ENCODE measurements at places on chromosomes 12 and 14.

- no peak for DNase-seq
These were observed 15.7 kb upstream of the HMGA2 start for GRCh38 chr12:65808580-65808979.

DNA sequence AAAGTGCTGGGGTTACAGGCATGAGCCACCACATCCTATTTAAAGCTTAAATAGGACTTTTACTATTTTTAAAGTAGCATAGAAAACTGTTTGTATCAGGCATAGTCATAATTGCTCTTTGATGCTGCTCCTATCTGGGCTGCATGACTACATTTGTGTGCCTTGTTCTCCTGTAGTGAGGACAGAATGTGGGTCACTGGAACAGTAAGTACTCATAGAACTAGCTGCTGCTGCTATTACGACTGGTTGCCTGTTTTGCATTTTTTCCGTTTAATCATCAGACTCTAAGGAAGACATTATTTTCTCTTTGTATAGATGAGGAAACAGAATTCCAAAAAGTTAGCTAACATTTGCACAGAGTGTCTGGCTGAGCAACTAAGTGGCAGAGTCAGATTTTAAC, 42.8 kb downstream of the ZC3H14 start:
- DNase-seq: no peak

DNA sequence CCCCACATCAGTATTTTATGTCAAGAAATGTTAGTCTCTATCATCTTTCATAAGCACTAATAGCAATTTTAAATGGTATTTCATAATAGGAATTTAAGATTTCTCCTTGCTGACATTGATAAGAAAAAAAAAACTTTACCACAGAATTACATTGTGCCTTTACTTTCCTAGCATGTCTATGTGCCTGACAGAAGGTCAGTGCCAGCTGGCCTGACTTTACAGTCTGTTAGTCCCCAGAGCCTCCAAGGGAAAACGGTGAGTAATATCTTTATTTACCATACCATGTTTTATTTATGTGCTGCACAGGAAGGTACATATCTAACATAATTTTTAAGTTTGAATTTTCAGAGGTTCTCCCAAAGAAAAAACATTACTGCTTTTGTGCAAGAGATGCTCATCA, 152.0 kb upstream of the AEBP2 start:
- DNase-seq: no peak

DNA sequence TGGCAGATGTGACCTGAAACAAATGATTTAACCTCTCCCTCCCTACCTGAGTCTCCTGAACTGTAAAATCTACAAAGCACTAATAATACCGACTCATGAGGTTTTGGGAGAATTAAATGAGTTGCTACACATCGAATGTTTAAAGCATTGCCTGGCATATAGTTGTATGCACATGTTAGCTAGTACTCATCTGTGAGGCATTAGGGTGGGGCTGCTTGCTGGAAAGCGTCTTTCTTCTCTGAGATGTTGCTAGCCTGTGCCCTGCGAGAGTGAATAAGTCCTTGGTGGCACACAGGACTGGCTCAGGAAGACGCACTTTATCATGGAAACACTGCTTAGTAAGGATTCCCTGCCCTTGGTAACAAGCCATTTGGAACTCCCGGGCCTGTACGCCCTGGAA, 6.1 kb downstream of the RAPGEF3 start:
- no peak for DNase-seq

DNA sequence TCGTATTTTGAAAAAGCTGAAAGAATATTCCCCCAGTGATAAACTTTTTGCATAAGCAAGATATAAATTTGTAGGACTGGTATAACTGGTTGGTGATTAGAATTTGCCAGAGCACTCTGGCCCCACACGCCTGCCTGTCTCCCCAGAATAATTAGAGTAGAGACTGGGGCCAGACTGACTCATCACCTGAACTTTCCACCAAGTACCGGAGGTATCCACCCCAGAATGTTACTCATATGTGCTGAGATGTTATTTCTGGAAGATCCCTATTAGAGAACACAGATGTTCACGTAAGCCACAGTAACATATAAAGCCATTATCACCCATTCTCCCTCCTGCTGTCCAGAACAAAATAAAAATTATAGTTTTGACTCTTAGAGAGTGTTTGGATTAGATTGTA, 49.5 kb upstream of the PIWIL1 start:
- DNase-seq: no peak

- DNase-seq: no peak
These were observed 51.3 kb downstream of the MARK3 start for GRCh38 chr14:103436533-103436932.

- no peak for DNase-seq
These were observed 69.3 kb downstream of the GALNT9 start for GRCh38 chr12:132259872-132260695.

GRCh38 chr14:49479432-49479831, 106.7 kb downstream of the RPS29 start:
- no peak for DNase-seq

- no peak for DNase-seq
These were observed 2.3 kb downstream of the TBX5 start for GRCh38 chr12:114403690-114404066.

DNA sequence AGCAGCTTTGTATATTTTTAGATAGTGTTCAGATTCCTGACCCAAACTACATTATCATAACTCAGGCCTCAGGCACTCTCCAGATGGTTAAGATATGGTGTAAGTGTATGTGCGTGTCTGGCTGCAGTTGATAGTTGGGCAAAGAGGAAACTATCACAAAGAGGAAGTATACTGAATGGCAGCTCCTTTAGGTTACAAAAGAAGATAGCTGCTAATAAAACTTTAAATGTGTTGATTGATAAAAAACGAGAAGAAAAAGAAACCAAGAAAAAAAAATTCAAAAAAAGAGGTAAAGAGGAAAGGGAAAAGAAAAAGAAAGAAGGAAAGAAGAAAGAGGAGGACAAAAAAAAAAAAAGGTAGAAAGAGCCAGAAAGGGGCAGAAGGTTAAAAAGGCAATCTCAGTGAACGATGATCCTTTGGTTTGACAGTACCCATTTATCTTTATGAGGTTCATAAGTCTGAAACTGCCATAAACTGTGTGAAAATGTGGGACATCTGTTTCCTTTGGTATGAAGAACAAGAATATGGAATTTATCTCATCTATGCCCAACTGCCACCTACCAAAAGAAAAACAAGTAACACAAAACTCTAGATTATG, 42.2 kb downstream of the TAOK3 start:
- DNase-seq: no peak

DNA sequence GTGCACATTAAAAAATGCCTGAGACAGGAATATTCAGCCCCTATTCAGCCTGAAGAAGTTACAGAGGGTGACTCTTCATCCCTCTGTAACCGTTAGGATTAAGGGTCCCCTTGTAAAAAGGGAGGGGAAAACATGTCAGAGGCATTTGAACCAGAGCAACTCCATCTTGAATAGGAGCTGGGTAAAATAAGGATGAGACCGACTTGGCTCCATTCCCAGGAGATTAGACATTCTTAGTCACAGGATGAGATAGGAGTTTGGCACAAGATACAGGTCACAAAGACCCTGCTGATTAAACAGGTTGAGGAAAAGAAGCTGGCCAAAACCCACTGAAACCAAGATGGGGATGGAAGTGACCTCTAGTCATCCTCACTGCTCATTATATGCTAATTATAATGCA, 19.9 kb upstream of the MDM1 start:
- no peak for DNase-seq

GRCh38 chr12:11706509-11707379, 57.3 kb downstream of the ETV6 start:
- no peak for DNase-seq

GRCh38 chr12:81231574-81232368, 153.9 kb downstream of the ACSS3 start:
- peak; percentile 9 for DNase-seq

DNA sequence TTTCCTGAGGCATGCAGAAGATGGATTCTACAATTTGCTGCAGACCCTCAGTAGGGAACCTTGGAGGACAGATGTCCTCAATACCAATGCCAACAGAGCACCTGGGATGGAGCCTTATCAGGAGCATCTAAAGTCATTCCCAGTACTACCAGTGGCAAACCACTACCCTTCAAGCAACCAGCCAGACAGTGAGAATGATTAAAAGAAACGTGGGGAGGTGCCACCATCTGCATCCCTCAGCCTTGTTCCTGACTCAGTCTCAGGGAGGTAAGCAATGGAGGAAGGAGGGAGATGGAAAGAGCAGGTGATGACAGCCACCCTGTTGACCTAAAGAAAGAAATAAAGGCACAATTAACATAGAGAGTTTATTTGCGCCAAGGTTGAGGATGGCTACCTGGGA, 175.2 kb upstream of the GRIN2B start:
- no peak for DNase-seq

DNA sequence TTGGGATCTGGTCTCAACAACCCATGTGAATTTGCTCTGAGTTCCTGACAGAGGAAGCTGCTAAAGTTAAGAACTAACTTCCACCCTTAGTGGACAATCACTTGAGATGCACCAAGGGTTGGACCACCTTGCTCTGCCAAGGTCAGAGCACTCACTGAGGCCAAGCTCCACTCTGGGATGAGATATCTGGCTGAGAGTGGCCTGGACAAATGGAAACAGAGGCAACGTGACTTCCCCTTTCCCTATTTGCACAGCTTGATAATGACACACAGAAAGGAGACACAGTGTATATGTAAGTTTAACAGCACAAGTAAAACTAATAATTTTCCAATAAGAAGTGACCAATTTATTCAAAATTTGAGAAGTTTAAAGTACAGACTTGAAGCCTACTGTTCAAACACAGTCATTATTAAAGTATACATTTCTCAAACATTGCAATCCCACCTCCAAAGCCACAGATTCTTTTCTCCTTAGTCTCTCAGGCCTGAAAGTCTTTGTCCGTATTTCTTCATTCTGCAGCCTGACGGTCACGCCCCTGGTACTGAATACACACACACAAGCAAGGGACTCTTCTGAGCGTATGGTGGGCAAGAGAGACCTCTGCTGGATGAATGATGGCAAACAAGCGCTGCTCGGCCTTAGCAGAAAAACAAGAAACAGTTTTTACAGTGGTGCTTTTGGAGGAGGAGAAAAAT, 28.6 kb downstream of the TMEM30B start:
- DNase-seq: peak; percentile 67

DNA sequence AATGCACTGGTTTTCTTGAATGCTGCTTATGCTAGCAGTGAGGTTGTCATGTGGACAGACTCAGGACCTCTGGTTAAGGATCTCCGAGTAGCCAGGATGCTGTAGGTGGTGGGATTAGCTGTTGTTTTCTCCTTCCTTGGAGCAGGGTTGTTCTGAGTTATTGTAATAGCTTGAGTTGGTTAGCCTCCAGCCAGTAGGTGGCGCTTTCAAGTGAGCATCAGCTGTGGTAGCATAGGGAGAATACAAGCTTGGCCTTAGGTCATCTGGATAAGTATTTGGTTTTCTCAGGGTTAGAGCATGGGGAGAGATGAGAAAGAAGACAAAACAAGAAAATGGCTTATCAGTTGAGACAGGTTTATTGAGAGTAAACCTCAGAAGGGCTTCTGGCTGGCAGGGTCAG, 299.7 kb upstream of the FBXO33 start:
- DNase-seq: no peak

DNA sequence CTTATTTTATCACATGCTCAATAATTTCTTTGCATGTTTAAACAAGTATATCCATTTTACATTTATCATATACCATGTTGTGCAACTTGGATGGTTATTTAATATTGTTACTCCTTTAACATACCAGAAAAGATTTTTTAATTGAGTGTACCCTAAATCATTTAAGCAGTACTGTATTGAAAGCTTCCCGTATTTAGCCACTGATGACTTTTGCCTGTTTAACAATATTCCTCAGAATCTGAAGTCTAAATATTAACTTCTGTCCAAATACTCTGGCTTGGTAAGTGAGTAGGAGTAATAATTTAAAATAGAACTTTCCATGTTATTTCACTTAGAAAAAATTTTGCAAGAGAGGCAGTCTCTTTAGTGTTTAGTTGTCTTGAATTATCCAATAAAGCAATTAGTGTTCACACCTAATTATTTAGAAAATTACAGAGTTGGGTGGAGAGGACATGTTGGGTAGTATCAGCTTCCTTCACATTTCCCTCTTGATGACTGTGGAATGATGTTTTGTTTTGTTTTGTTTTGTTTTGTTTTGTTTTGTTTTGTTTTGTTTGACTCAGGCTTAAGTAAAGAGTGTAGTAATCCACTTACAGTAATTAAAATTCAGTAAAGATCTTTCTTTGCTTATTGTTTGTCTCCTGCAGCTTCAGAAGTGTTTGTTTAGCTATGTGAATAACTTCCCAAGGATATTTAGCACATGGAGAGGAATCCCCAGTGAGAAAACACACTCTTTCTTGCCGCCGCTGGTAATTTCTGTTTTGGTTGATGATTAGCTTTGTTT, 59.5 kb downstream of the DAAM1 start:
- no peak for DNase-seq

- DNase-seq: peak; percentile 75
These were observed 74.3 kb downstream of the RFLNA start for GRCh38 chr12:124369055-124369826.

GRCh38 chr14:77761205-77761931, 412 bp upstream of the SNW1 start:
- DNase-seq: no peak

GRCh38 chr14:90756755-90757345, 59.4 kb downstream of the TTC7B start:
- no peak for DNase-seq

DNA sequence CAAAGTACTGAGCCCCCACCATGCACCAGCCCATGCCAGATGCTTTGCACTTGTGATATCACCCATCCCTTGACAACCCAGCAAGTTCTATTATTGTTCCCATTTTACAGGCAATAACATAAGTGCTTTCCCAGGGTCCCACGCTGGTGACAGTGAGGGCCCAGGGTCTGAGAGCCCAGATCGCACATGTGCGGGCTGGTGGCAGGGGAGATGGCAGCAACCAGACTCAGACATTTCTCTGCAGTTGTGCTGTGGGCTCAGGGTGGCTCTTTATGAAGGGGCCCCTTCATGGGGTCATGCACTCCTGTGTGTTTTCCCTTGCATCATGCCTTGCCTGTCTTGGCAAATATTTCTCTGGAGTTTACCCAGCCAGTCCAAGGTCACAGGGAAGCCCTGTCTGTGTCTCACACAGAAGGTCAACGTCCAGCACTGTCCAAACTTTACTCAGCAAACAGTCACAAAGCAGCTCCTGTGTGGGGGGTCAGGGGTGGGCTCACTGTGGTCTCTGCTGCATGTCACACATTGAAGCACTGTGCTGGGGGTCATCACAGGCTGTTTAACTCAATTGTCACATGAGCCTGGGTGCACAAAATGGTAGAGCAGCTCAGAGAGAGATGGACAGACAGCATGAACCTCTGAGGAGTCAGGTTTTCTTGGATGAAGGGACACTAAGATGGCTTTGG, 12.7 kb downstream of the SERPINA5 start:
- peak; percentile 7 for DNase-seq

DNA sequence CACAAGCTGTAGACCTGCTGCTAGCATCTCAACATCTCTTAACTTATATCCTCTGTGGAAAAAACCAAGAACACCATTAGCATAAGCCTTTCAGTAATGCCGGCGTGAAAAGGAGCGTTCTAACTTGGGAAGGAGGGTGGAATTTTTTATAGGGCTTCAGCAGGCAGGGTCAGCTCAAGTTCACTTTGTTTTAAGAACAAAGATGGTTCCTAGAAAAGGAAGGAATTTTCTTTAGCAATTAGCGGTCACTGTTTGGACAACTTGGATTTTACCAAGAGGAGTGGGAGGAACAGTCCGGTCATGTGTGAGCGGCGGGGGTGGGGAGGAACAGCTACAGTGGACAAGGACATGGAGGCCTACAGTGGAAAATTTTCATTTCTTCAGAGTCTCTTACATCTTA, 35.9 kb downstream of the BBS10 start:
- DNase-seq: no peak

Data from posterior cingulate gyrus (tissue), 11 donors.